ENCODE measurements at places on chromosomes 3 and 15. TPM values are rescaled to one million over a fixed set of nuclear protein-coding genes. Genes with fewer than 3 reads are reported as not detected.

GRCh38 chr3:48564022-48564421, 441 bp upstream of the UCN2 start:
- DNase-seq: peak; percentile 89

DNA sequence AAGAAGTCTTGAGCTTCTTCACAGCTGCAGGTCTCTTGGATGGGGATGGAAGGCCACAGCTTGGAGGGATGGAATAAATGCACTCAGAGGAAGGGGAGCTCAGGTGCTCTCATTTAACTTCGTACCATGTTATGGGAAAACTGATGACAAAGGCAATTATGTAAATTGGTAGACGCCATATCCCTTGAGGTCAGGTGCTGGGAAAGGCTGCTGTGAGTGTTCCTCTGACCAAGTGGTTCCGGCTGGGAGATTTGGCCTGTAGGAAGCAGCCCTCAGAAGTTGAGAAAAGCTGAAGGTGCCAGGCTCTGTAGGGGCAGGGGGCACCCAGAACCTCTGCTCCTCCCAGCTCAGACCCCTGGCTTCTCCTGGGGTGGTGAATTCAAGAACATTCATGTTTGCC, 47.1 kb downstream of the FAH start:
- no peak for DNase-seq

GRCh38 chr3:120177707-120178306, 83.6 kb upstream of the GSK3B start:
- peak; percentile 83 for DNase-seq

GRCh38 chr3:42608581-42608980, 8.1 kb downstream of the NKTR start:
- peak; percentile 61 for DNase-seq

Gene TEX9
- total RNA-seq: 4.3 TPM

DNA sequence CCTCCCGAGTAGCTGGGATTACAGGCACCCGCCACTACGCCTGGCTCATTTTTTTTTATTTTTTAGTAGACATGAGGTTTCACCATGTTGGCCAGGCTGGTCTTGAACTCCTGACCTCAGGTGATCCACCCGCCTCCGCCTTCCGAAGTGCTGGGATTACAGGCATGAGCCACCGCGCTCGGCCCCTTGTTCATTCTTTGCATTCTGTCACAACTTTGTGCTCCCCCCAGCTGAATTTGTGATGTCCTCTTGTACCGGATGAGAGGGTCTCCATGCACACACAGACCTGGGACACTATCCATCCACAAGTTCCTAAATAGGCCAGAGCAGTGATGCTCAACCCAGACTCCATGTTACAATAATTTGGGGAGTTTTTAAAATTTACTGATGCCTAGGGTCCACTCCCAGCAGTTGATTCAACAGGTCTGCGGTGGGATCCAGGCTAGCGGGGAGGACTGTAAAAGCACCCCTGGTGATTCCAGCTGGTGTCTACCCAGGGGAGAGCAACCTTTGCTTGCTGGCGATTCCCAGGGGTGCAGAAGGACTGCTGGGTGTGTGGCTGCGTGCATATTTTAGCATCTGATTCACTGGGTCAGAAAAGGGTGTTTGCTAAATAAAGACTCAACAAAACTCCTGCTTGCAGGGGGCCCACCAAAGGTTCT, 1.0 kb downstream of the RASSF1 start:
- no peak for DNase-seq

DNA sequence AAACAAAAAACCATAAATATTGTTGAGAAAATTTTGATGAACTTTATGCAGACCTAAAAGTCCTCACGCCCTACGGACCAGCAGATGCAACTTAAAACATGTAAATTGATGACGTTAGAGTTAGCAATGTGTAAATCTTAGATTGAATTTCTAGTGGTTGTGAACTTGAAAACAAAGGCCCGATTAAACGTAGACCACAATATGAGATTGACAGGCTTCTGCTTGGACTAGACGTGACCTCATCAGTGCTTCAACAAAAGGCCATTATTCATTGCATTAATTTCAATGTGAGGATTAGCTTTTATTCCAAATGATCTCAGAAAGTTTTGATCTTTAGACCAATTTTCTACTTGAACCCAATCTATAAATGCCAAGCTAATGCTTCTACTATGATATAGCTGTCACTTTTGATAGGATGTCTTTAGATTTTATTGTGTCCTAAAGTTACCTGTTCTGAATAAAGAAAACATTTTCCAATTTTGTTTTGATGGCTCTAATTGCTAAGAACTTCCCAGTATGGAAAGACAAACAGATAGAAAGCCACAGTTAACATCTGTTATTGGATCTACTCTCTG, 55.4 kb upstream of the SPPL2A start:
- peak; percentile 22 for DNase-seq

GRCh38 chr15:49462232-49462844, 39.3 kb downstream of the FGF7 start:
- no peak for DNase-seq

DNA sequence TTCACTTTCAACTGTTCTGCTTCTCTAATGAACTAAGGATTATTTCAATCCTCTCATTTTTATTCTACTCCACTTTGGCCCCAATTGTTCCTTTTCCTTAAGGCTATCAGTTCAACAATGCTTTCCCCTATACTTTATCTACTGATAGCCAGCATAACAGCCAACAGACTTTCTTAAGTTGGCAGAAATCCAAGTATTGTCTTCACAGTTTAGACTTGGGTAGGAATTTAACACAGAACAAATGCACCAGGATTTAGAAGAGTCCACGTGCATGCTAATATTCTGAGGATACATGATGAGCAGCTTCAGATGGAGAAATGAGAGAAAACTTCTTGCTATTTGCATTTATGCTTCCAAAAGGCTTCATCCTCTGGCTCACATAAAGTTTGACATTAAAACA, 54.8 kb downstream of the FBN1 start:
- no peak for DNase-seq

- DNase-seq: no peak
These were observed 62.2 kb upstream of the ZNF280D start for GRCh38 chr15:56795502-56795901.

GRCh38 chr3:73389928-73390327, 234.8 kb downstream of the PDZRN3 start:
- no peak for DNase-seq

GRCh38 chr15:51672913-51673857, 8.1 kb upstream of the SCG3 start:
- no peak for DNase-seq

Gene HDGFL3
- total RNA-seq: 33.1 TPM

Gene ZNF621
- 3.4 TPM for total RNA-seq

DNA sequence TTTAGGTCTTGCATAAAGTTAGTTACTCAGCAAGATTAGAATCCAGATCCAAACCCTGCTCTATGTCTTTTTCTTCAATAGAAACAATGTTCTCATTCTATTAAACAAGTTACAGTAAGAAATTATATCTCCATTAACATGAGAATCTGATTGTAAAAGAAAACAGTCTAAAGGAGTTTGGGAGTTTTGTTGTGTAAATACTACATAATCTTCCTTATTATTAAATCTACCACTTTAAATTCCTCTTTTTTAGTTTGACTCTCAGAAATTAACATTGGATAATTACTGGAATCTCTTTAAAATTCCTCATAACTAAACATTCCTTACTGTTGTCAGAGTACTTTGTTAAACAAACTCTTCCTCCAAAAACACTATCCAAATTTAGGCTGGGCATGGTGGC, 1.7 kb upstream of the GOLIM4 start:
- DNase-seq: no peak

DNA sequence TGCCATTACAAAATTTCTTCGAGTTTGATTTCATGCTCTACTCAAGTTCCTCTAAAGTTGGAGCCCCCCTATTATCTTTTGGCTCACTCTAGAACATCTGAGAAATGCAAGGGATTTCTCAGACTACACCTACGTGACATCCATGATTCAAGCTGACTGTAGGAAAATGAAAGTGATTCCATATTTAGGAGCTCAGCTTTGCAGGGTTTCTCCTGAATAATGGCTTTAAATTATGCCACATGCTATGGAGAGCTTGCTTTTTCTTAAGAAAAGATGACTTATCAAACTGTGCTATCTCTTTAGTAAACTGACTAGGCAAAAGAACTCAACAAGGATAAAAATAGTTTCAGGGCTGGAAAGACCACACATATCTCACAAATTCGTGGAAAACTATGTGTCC, 292.1 kb downstream of the LSAMP start:
- peak; percentile 18 for DNase-seq

Gene LCTL
- total RNA-seq: 4.6 TPM

DNA sequence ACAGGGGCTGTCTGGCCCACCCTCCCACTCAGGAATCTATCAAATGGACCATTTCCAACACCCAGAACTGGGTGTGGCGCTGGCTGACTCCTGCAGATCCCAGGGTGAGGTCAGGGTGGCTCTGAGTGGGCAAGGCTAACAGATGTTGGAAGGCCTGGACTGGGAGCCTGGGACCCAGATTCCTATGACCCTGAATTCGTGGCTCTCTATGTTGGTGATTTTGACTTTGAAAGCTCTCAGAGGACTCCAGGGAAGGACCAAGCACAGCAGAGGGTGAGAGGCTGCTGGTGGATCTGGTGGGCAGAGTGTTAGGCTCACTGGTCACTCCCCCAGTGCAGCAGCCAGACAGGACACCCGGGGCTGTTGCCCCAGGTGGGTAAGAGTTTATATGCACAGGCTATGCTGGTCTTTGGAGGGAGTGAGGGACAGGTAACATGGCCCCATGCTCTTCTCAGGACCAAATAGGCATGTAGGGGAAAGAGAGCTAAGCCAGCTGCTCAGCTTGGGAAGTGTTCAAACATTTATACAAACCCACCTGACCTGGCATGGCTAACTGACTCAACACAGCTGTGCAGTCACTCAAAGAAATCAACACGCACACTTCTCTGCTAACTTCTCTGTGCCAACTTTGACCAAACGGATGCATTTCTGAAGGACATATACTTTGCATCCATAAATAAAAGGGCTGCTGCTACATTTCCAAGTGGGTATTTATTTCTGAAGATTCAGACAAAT, 62.6 kb upstream of the RAB6B start:
- DNase-seq: no peak

DNA sequence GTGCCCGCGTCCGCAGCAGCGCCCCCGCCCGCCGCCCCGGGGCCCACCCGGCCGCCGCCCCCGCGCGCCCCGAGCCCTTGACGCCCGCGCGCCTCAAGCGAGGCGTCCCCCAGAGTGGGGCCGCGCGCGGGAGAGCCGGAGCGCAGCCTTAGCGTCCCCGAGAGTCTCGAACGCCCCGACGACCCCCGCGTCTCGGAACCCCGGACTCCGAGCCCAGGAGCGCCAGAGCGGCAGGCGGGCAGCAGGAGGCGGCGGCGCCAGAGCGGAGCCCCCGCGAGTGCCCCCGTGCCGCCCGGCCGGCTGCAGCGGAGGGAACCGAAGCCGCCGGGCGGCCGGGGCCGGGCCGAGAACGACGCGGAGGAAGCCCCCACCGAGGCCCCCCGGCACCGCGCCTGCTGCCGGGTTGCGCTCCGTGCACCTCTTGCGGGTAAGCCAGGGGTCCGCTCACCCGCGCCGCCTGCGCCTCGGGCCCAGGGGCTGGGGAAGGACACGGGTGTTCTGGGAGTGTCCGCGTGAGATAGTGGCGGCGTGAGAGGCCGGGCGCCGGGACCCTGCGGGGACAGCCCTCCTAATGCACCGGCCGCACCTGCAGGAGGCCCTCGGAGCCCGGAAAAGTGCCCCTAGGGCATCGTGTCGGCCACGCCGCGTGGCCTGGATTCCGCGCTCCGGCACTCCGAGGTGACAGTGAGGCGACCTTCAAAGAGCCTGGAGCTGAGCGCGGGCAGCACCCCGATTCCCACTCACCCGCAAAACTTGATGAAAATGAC, 52.0 kb upstream of the ULK4 start:
- no peak for DNase-seq

- peak; percentile 44 for DNase-seq
These were observed 5.2 kb downstream of the HEG1 start for GRCh38 chr3:125050488-125051090.

- no peak for DNase-seq
These were observed 231.8 kb upstream of the TBL1XR1 start for GRCh38 chr3:177429079-177429478.

DNA sequence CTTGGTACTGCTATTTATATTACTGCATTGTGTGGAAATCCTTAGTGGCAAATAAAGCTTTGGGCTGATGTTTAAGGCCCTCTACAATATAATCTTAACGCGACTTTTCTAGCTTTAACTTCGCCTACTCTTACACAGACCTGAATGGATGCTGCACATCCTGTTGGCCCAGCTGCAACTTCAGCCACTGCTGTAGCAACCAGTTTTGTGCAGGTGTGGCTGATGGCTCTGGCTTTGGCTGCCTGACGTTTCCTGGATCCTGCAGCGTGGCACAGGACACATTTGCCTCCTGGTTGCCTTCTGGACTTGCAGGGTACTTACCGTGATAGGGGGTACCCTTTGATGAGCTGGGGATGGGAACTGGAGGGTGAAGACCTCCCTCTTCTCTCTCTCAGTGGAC, 20.2 kb upstream of the ERICH6 start:
- no peak for DNase-seq

DNA sequence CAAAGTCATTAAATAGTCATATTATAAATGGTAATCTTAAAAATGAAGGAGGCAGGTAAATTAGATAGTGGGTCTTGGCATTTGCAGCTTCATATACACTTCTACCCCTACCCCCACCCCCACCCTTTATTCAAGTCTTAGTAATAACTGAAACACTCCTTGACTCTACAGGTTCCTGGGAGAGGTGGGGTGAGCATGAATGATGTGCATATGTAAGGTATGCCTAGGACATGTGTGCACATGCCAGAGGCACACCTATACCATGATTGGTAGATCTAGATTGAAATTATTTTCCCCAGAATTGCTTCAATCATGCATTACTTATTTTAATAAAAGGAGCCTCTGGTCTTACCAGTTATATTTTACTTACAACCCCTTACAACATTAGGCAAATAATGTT, 40.1 kb upstream of the PDCD6IP start:
- DNase-seq: no peak

Gene ZCWPW2
- total RNA-seq: 0.59 TPM

- no peak for DNase-seq
These were observed 24.1 kb upstream of the SHISA5 start for GRCh38 chr3:48528048-48528447.

Gene ADGRG7
- not detected for total RNA-seq

Gene DUOXA2
- 0.05 TPM for total RNA-seq

Gene RTP4
- 38.1 TPM for total RNA-seq

GRCh38 chr3:23071758-23072157, 131.4 kb upstream of the UBE2E2 start:
- no peak for DNase-seq

DNA sequence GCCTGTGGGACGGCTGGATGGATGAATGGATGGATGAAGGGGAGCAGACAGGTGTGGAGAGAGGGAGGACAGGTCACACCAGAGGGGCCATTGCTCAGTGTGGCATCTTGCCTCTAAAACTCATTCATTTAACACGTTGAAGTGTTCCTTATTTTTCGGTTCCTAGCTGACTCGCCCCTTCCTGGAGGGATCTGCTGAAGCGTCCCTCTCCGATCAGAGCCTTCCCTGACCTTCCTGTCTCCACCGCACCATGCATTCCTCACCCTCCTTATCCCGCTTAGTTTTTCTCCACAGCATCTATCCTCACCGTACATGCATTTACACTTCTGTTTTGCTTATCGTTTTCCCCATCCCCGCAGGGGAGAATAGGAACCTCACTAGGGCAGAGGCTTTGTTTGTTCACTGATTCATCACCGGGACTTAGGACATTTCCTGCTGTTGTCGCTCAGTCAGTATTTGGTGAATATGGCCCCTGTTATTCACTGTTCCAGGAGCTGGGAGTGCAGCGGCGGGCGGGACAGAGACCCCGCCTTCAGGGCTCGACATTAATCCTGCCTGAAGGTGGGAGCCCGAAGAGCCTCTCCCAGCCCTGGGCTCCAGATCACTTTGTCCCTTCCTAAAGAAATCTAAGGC, 32.0 kb downstream of the FOXL2 start:
- peak; percentile 82 for DNase-seq

GRCh38 chr3:111936967-111937366, 41.9 kb upstream of the ABHD10 start:
- peak; percentile 67 for DNase-seq

Gene DNAH12
- total RNA-seq: 0.47 TPM

Gene KBTBD12
- total RNA-seq: 0.07 TPM
